ENCODE measurements at places on chromosomes 1 and 21.
A peak's percentile ranks its signal among the peaks of the same experiment; 100 is the strongest.

- DNase-seq = no peak
These were observed 131.4 kb downstream of the HS2ST1 start for GRCh38 chr1:87045761-87046304.

DNA sequence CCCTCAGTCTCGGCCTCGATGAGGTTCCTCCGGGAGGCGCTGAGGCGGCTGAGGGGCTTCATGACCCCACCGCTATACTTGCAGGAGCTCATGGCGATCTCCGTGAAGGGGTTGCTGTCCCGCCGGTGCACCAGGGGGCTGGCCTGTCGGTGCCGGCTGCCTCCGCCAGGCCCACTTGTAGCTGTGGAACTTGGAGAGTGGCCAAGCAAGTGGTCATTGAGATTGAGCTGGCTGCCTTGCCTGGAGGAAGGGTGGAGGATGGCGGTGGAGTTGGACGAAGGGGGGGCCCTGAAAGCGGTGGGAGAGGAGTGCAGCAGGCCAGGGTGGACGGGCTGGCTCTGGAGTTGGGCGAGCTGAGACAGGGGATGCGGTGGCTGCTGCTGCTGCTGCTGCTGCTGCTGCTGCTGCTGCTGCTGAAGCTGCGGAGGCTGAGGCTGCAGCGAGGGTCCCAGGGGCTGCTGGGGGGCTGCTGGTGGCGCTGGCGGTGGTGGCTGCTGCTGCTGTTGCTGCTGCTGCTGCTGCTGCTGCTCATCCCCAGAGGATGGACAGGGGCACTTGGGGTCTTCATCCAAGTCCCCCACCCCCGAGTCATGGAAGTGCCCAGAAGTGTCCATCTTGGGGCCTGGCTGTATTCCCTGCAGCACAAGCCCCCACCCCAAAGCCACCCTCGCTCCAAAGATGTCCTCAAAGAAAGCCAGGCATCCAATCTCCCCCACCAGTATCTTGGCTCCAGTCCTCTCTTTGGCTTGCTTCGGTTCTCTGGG, 548 bp downstream of the KCNN3 start:
- DNase-seq = no peak

DNA sequence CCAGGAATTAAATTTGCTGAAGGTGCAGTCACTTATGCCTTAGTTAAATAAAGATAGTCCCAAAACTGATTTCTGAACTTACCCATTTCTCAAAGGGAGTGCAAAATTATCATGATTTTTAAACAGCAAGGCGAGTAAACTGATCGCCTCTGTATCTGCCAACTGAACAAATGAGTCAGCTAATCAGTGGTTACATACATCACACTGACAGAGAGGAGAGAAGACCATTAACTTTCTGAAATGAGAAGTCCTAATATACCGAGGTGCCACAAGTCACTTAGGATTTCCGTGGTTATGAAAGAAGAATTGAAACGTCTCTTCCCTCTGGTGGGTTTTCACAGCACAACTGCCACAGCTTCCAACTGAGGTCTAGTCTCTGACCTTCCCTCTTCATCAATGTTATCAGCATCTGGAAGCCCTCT, 400.7 kb downstream of the SMYD3 start:
- no peak for DNase-seq

DNA sequence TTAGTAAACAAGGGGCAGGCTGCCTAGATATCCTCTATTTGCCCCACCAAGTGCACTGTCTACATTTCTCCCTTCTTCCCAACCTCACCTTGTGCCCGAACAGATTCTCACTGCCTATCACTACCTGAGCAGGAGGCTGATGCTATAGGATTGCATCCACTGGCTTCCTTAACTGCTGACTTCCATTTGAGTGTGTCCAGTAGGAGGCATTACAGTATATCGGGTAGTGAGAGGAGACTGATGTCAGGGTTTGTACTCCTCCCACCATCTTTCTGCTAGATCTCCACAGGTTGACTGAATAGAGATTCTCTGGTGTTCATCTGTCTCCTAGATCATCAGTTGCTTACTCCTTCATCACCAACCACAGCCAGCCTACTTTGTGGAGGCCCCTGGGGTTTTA, 796.3 kb downstream of the LRRIQ3 start:
- DNase-seq = no peak

DNA sequence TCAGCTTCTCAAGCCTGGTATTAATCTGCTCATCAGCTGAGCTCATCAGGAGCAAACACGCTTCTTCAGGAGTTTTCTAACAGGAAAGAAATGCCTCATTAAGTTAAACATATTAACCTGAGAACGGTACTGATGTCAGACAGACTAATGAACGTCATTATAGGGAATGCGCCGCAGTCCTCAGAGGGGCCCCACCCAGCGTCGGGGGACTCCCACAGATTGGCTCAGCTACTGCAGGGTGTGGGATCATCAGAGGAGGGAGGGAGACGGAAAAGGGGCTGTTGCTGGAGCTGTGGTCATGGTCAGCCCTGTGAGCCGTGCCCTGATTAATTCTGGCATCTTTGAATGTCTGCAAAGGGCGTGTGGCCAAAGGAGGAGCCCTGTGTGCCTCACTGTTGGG, 348.5 kb downstream of the PTPRU start:
- no peak for DNase-seq

DNA sequence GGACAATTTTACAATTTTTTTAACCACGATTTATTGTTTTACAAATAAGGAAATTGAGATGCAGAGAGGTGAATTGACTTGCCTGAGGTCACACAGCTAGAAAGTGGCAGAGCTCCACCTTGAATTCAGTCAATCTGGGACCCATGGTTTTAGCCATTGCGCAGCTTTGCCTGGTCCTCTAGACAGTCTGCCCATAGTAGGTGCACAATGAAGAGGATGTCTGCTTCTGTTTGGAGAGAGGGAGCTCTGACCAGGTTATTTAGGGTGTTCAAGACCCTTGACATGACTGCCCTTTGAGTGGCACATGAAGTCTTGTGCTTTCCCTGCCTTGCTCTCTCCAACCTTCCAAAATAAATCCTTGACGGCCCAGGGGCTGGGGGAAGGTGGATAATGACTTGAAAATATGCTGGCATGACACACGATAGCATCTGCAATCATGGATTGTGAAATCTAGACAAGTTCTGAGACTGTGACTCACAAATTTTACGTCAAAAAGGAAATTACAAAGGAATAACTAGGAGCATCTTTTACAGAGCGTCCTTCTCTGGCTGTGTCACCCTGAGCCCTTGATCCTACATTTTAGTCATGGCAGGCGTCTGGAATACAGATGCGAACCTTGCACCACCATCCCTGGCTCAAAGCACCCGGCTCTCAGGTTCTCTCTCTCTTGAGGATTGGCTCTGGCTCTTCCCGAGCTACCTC, 26.2 kb upstream of the ID3 start:
- no peak for DNase-seq

DNA sequence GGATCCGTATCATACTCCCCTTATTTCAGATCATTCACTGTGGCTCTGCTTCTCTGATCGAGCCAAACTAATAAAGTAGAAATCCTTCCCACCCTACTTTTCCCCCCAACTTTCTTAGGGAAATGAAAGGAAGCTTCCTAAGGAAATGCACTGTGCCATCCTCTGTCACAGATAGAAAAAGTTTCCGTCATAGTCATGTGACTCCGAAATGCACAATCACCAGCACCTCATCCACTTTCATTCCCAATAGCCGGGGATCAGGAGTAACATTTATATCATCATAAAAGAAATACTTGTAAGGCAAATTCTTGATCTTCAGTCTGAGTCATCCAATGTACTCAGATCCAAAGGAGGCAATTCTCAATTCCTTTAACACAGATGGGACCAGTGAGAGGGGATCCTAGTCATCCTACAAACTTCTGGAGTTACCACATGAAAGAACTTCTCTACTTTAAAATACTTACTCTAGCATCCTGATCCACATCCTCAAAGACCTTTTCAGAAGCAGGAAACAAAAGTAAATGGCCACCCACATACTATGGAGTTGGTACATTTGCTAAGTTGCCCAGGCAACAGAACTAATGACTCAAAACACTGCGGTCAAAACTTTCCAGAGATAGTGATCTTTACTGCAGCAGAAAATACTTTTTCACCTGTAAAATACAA, 97.8 kb upstream of the ZC3H11B start:
- DNase-seq = no peak

DNA sequence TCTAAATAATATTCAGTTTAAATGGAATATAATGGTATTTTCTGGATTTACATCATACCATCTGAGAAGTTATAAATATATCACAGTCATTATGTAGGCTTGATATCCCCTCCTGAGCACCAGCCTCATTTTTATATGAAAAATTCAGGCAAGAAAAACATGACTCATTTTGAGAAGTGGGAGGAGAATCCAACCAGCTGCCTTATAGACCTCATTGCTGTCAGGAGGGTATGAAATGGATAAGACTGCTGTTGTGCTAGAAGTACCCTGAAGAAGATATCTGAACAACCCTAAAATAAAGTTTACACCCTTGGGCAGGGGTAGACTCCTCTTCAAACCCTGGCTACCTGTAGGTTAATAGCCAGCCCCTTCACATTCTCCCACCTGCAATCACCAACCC, 8.8 kb downstream of the GIPC2 start:
- DNase-seq = no peak

GRCh38 chr21:29133241-29133640, 2.8 kb downstream of the MAP3K7CL start:
- no peak for DNase-seq

GRCh38 chr1:19758227-19758830, 41.4 kb downstream of the TMCO4 start:
- no peak for DNase-seq

DNA sequence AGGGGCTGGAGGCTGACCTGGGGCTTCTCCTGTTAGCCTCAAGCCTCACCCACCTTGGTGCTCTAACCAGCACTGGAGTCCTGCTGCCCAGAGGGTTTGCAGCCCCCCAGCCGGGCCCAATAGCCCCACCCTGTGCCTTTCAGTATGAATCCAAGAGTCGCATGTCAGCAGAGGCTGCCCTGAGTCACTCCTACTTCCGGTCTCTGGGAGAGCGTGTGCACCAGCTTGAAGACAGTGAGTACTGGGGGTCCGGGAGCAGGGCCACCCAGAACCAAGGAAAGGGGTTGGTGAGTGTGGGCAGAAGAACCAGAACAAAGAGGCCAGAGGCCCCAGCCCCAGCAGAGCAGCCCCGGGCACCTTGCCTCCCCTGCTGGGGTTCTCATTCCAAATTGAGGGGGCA, 25.6 kb downstream of the CDK18 start:
- DNase-seq = no peak

DNA sequence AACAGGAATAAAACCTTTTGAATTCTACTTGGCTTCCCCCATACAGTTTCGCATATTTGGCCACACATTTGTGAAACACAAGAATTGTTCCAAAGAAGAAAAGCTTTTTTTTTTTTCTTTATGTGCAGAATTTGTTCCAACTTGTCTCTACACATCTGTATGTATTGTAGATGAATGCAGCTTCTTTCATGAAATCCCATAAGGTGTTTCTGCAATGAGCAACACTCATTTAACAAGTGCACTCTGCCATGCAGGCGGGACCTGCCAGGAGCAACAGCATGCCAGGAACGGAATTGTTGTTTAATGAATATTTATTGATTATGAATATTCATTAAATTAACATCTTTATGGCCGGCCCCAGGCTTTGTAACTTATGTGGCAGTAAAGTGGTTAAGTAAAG, 1075.0 kb downstream of the TTLL7 start:
- DNase-seq = no peak

DNA sequence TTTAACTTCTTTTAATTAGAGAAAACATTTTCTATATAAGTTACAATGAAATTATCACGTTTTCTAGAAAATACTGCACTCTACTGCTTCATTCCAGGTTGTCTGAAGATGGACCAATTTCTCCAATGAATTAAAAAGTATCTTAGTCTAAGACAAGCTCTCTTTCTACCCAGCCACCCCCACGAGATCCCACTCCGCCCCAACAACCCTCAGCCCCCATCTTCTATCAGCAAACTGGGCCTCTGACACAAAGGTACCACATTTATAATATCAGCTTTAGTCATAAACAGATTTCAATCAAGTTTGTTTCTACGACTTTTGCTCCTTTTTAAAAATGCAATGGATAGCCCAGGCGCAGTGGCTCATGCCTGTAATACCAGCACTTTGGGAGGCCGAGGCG, 117.8 kb downstream of the RERE start:
- DNase-seq = no peak

DNA sequence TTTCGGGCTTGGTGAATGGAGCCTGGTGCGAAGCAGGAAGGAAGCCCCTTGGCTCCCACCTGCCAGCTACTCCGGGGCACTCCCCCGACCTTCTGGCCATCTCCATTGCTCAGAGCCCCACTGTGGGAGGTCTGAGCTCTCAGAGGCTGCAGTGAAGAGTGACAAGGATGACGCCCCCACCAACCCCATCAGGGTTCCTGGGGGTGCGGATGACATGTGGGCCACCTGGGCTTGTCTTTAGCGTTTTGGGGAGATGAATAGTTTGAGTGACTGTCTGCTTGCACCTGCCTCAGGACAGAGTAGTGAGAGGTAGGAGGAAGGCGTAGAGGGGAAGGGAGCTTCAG, 43.2 kb upstream of the LBR start:
- DNase-seq = no peak

GRCh38 chr1:41840592-41841246, 78.0 kb downstream of the HIVEP3 start:
- peak; percentile 53 for DNase-seq

GRCh38 chr1:54287176-54287650, 87.2 kb downstream of the MRPL37 start:
- peak; percentile 49 for DNase-seq

DNA sequence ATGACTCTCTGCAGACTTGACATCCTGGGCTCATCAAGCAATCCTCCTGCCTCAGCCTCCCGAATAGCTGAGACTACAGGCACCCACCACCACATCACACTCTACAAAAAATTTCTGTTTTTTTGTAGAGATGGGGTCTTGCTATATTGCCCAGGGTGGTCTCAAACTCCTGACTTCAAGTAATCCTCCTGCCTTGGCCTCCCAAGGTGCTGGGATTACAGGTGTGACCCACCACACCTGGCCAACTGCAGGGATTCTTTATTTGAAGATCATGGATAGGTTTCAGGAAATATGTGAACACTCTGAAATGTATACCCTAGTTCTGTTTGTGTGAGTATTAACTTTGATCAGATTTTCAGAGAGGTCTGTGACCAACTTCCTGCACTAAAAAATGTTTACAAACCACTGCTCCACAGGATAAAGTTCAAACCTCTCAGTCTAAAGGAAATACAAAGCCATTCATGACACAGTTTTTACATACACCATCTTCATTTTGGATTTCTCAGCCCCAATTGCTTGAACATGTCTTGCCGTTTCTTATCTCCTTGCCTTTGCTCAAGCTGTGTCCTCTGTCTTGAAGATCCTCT, 252.3 kb upstream of the FGGY start:
- DNase-seq = no peak

GRCh38 chr1:19861034-19861433, 21.2 kb upstream of the OTUD3 start:
- no peak for DNase-seq

DNA sequence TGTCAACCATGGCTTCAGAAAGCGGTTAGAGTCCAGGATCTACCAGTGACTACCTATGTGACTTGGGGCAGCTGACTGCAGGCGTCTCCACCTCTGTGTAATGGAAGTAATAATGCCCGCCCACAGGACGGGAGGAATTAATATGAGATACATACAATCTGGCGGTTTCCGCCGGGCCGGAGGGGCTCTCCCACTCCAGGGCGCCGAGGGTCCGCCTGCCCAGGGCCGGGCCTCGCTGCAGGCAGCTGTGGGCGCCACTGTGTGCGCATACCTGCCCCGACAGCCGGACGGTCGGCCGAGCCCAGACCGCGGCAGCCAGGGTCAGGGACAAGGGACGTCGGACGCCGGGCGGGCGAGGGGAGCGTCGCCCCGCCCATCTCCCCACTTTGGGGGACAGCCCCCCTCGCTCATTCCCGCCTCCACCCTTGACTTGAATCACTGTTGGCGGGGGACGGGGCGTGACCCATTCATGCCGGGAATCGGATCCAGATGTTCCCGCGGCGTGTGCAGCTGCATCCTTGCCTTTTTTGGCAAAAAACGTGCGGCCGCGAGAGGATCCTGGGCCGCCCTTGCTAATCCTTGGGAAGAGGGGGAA, 6.0 kb upstream of the SF3A3 start:
- DNase-seq = no peak
